Activated CD4-positive, CD25-positive, alpha-beta regulatory T cell treated with anti-CD3 and anti-CD28 coated beads, Interleukin-2, amount 50 U/mL, for 16 hours (primary cell): ENCODE measurements at places on chromosomes 3 and 15.

GRCh38 chr15:55348281-55348778 lies 29.3 kb downstream of the PIGB start:
- no peak for DNase-seq

DNA sequence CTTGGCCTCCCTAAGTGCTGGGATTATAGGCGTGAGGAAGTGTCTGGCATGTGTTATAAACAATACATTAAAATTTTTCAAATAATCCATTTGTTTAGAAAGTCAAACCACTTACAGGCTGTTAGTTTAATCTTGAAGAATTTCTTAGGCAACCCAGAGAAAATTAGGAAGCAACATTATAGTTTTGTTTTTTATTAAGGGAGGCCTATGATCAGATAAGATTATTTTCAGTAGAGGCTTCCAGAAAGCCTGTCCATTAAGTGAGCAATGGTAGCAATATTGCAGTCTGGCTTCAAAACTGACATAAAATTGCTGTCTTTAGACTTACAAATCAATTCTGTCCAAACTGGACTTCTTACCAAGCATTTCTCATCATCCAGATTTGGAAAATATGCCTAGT lies 49.6 kb downstream of the CD47 start:
- DNase-seq: no peak

GRCh38 chr3:195893516-195893915 lies 14.8 kb downstream of the TNK2 start:
- no peak for DNase-seq

- no peak for DNase-seq
Observed at GRCh38 chr3:169324452-169324785, 339.1 kb downstream of the MECOM start.

DNA sequence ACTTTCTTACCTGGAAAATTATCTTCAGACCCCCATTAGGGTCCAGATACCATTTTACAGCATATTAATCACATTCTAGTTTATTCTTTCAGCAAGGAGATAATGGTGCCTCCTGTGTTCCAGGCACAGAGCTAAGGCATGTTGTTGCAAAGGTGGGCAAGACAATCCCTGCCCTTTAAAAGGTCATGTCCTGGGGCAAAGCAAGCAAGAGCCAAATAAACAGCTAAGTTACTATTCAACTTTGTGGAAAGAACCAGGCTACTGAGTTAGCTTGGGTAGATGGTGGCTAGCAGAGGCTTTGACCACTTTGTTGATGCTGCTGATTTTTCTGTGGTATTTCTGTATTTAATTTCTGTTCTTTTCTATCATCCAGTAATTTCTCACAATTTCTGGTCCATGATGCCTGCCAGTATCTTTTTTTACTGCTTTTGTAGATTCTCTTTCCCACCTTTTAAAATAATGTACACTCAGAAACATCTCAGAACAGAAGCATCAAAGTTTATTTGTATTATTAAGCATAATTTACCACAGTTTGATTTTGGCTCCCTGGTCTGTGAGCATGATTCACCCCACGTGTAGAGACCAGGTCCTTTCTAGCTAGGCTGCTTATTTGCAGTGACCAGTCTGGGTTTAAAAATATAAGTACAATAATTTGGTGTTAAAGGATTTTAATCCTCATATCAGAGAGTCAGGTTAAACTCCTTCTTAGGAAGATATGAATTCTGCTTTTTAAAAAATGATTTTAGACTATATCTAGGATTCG lies 71.5 kb downstream of the LRRC28 start:
- DNase-seq: no peak

DNA sequence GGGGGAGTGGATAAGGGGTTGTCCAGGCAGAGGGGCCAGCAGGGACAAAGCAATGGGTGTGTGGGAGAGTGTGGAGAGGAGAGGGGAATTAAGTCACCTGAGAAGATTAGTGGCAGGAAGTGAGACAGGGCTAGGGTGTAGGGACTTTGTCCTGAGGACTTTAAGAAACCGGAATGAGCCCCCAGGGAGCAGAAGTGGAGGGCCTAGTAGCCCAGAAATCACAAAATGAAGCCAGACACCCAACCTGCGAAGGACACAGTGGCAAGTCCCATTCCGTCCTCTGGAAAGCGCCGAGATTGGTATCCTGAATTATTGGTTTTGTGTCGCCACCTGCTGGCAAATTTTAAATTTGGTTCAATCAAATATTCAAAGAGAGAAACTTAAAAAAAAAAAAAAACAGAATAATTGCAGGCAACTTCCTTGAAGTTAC lies 78.0 kb upstream of the SLC25A36 start:
- DNase-seq: no peak

DNA sequence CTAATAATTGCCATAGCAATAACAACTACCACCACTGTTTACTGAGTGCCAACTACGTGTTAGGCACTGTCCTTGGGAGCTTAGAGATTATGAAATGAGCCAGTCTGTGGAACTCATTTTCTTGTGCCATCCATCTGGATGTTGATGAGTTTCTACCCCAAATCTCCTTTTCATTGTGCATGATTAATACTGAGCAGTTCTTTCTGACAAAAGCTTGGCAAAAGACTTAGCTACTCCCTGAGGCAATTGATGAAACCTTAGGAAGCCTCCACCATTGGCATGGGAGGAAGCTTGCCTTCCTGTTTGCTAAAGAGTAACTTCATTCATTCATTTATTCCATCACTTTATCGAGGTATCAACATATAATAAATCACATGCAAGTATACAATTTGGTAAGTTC lies 39.8 kb downstream of the PRICKLE2 start:
- no peak for DNase-seq

GRCh38 chr3:121836481-121836880 lies 1.5 kb downstream of the EAF2 start:
- DNase-seq: no peak

GRCh38 chr15:28890711-28891495 lies 5.1 kb downstream of the APBA2 start:
- DNase-seq: no peak

DNA sequence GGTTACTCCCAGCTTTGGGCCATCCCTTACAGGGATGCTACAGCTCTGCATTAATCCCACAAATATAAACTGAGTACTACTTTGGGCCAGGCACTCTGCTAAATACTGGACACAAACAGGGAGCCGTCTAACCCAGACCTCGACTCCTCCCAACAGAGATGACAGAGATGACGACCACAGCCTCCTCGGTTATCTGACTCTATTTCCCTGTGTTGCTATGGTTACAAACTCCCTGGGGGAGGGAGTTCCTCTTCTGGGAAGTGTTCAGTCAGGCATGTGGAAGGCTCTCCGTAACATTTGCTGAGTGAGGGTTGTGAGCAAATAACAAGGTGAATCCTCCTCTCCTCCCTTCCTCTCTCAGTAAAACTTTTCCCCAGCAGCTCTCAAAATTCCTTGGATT lies 6.7 kb upstream of the CMTM7 start:
- DNase-seq: no peak

DNA sequence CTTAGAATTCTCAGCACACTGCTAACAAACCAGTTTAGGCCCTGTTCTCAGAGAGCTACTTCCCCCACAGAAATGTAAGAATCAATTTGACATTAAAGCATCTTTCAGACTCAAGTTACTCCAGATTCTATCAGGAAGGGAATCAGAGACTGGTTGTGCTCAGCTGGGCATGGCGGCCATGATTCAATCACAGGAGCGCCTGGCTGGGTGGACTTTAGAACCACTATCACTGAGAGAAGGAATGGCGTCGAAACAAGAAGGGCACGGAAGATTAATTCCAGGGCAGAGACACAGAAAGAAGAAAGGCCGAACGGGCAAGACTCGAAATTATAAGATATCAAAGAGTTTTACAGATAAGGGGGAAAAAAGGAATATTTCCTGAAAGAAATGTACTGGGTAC lies 6.2 kb downstream of the TNIK start:
- no peak for DNase-seq

DNA sequence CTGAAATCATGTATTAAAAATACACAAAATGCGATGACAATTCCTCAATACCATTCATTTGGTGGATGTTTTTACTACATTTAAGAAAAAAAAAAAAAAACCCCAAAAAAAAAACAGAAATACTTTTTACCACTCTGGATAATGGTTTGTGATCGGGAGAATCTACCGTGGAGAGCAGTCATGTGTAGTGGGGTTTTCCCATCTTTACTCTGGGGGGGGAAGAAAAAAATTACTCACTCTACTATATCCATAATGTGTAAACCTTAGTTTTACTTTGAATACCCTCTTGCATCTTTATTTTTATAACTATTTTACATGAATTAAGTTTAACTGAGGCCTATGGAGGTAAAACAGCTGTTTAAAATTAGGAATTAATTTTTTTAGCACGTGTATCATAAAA lies 83.3 kb downstream of the ANKRD28 start:
- DNase-seq: no peak

- DNase-seq: no peak
Observed at GRCh38 chr15:64149893-64150578, 1.5 kb upstream of the SNX22 start.

DNA sequence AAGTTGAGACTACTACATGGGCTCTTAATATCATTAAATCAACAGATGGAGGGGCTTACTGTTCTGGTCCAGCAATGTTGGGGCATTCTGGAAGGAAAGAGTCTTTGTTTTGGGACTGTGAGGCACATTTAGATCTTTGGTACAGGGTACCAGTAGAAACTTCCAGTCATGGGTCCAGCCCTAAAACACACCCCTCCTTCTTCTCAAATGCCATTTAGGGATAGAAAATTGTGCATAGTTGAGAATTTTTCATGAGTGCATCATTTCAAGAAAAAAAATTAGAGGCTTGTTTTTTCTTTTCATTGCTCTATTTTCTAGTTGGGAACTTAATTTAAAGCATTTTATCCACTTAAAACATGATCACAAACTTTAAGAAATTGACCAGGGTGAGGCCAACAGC lies 4.1 kb upstream of the RTP1 start:
- DNase-seq: no peak
